Heart left ventricle (tissue), 16 donors: ENCODE measurements at places on chromosomes 5 and 9. TPM values are rescaled to one million over a fixed set of nuclear protein-coding genes. Genes with fewer than 3 reads are reported as not detected.
A peak's percentile ranks its signal among the peaks of the same experiment; 100 is the strongest.

- DNase-seq, result peak; percentile 74
These were observed 132.5 kb upstream of the HAND1 start for GRCh38 chr5:154610321-154611154.

GRCh38 chr9:13358128-13358527, 78.6 kb upstream of the MPDZ start:
- no peak for DNase-seq

- no peak for DNase-seq
These were observed 13.7 kb upstream of the GRIA1 start for GRCh38 chr5:153476767-153477166.

DNA sequence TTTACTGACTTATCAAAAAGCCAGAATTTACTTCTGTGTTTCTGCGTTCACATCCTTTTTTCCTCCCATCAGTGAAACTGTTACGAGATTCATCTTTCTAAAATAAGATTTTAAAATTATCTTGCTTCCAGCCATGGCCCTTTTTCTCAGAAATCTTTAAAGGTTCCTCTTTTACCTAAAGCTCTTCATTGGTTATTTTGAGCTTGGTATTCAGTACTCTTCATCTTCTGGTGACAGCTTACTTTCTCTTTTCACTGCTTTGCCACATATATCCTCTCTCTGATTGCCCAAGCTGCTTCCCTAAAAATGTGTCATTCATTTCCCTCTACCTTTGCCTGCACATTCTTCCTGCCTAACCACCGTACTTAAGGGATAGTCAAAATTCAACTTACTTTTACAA, 32.3 kb downstream of the TGFBR1 start:
- DNase-seq, result no peak

RIOK2 gene
- total RNA-seq, result 16.9 TPM

DNA sequence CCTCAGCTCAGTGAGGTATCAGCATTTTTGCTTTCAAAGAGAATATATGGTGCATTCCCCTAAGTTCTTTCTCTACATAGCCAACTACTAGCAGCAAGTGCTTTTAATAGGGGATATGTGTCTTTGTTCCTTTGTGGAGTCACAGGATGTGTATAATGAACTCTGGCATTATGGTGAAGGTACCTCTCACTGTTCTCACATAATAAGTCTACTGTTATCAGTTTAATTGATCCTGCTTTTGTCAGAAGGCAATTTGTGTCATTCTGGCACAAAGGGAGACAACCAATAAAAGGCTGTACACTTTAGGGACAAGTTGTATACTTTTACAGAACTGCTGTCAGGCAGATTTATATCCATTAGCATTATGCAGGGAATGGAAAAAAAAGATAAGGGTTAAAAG, 531.4 kb upstream of the RIOK2 start:
- DNase-seq, result no peak

DNA sequence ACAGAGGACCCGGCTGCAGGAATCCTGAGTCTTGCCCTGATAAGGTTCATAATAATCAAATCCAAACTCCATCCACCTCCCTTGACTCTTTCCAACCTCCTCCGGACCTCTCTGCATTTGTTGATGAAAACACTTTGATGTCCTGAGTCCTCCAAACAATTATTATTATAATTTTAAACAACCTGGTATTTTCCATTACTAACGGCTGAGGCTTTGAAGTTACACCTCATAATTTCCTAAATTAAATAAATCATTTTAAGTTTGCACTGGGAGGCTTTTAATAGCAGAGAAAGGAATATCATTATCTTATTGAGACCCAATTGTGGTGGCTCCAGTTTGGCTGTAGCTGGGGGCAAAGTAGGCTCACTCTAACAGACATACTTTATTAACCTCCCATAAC, 9.5 kb downstream of the MSX2 start:
- no peak for DNase-seq

CMYA5 gene
- total RNA-seq, result 2,421 TPM

- no peak for DNase-seq
These were observed 166.8 kb downstream of the TRPM3 start for GRCh38 chr9:70954596-70955143.
